NCI-H446 (cell line): ENCODE measurements at places on chromosomes 12 and 14.

- DNase-seq = no peak
These were observed 10.2 kb downstream of the KRT82 start for GRCh38 chr12:52395761-52396434.

GRCh38 chr12:120140603-120141002, 24.1 kb upstream of the RAB35 start:
- no peak for DNase-seq

DNA sequence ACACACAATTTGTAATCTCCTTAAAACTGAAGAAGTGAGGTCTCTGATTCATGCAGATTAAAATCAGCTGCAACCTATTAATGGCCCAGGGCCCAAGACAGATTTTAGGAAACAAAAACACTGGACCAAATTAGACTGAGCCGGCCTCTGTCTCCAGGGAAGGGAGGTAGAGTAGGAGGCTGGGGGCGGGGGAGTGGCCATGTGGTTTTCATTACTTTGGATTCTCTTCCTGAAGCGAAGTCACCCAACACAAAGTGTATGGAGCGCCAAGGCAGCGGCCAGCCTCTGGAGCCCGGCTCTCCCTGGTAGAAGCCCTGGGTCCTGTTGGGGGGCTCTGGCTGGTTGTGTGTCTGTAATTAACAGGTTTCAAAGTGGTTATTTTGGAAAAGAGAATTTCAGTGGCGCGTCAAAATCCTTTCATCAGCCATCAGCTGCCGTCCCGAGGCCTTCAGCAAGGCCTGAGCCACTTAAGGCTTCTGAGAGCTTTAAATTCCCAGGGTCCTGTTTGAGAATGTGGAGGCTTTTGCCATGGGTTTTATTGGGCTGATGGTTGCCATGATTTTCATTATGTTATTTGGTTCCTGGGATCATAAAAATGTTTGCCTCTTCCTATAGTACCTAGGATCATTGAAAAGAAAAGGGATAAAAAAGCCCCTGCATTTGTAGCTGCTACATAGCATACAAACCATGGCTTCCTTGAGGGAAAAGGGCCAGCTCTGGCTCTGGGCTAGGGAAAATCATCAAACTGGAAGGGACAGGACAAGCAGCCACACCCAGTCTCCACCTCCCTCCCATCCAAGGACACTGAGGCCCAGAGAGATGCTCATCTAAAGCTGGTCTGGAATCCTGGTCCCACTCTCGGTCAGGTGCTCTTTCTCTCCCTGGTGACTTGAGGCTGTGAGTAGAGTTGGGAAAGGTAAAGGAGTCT, 282.4 kb downstream of the ZFP36L1 start:
- no peak for DNase-seq

DNA sequence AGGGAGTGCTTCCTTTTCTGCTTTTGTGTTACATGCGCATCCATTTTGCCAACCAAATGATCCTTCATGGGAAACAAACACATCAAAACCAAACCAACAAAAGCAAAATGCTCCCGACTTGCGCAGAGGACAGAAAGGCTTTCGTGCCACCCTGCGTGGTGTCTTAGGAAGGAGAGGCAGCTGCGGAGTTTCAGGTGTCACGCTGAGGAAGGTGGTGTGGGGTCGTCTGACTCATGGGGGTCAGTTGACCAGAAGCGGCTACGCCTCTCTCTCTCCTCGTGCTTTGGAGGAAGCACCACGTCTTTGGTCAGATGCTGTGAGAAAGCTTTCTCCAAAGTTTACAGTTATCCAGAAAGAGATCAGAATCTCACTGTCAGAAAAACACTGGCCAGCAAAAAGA, 7.9 kb downstream of the EMP1 start:
- no peak for DNase-seq

DNA sequence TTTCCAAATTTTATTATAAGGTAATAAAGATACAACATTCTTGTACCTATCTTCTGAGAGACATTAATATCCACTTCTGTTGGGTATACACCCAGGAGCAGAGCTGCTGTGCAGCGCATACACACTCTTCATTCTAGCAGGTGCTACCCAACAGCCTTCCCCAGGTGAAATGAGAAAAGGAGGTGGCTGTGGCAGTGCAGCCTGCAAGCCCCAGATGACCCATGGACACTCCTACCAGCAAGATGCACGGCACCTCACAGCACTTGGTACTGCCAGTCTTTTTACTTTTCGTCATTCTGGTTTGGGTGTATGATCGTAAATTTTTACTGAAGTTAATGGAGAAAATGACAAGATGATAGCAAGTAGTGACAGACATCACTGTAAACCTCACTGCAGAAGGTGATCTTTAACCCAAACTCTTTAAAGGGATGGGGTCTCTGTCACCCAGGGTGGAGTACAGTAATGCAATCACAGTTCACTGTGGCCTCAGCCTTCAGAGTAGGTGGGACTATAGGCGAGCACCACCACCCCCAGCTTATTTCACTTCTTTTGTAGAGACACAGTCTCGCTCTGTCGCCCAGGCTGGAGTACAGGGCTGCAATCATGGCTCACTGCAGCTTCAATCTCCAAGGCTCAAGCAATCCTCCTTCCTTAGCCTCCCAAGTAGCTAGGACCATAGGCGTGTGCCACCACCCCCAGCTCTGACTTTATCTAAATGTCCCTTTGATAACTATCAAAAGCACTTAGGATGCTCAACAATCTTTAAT, 26.5 kb downstream of the VPS37B start:
- no peak for DNase-seq

DNA sequence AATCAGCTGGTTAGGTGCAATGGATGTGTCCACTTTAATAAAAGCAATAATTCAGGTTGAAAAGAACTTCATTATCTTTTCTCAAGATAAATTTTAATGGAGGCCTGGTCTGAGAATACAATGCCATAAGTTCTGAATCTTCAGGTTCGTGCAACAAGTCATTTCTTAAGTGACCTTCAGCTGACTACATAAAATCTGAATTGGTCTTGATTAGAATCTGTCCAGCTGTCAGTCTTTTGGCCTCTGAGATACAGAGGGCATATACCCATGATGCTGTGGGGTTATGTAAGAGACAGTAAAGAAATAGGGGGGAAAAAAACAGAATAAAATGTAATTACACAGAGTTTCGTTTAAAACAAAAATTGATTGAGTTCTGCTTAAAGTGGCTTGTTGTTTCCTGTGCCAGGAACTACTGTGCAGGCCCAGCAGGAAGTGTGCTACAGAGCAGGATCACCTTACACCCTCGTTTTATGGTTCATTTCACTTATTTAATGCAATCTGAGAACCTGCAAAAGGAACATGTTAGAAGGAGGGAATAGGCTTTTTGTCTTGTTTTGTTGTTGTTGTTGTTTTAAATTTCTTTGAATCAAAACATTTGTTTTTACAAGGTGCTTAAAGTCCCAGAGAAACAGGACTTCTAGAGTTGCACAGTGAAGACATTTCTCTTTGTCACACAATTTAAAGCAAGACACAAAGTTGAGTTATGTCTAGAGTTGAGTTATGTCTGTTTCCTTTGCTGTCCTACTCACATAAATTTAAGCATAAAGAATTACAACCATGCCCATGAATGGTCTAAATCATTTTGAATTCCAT, 64.2 kb downstream of the LGR5 start:
- no peak for DNase-seq

DNA sequence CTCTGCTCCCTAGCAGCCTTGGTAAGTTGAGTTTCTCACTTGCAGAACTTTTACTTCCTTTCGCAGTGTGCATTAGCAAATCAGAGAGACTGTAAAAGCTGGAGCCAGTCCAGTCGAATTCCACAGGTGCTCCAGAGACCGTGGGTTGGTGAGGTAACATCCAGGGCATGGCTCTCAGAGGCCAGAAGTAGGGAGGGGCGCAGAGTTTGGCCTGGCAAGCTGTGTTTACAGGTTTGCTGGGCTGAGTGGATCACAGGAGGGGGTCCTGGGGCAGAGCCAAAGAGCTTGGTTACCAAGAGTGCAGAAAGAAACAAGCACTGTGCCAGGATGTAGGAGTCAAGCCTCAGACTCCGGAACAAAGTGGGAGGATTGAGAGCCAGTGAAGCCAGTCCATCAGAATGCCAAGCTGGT, 10.2 kb upstream of the BHLHE41 start:
- peak; percentile 34 for DNase-seq

DNA sequence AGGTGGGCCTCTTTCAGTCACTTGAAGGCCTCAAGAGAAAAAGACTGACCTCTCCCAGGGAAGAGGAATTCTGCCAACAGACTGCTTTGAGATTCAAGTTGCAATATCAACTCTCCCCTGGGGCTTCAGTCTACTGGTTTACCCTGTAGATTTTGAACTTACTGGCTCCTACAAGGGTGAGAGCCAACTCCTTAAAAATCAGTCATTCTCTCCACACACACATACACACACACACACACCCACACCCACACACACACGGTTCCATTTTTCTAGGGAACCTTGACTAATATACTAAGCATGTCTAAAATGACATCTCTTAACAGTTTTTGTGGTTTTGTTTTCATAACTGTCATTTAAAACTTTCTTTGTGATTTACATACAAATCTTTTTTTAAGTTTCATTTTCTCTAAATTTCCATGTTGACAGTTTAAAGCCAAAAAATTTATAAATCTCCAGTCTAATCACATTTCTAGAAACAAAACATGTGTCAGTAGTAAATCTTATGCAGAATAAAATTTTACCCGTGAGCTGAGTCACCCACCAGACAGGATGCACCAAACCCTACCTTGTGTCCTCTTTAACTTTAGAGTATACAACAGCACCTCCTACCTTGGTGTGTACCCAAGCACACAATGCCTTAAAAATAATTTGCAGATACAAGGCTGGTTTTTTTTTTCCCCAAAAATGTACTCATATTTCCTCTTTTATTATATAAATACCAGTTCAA, 394.6 kb downstream of the AEBP2 start:
- DNase-seq = no peak

- no peak for DNase-seq
These were observed 5.2 kb upstream of the RIMKLB start for GRCh38 chr12:8692573-8692972.

- no peak for DNase-seq
These were observed 121.3 kb upstream of the MAX start for GRCh38 chr14:65223636-65224035.

GRCh38 chr14:78985668-78986381, 815.7 kb downstream of the NRXN3 start:
- DNase-seq = no peak

- no peak for DNase-seq
These were observed 15.7 kb downstream of the CSRP2 start for GRCh38 chr12:76863005-76863670.

DNA sequence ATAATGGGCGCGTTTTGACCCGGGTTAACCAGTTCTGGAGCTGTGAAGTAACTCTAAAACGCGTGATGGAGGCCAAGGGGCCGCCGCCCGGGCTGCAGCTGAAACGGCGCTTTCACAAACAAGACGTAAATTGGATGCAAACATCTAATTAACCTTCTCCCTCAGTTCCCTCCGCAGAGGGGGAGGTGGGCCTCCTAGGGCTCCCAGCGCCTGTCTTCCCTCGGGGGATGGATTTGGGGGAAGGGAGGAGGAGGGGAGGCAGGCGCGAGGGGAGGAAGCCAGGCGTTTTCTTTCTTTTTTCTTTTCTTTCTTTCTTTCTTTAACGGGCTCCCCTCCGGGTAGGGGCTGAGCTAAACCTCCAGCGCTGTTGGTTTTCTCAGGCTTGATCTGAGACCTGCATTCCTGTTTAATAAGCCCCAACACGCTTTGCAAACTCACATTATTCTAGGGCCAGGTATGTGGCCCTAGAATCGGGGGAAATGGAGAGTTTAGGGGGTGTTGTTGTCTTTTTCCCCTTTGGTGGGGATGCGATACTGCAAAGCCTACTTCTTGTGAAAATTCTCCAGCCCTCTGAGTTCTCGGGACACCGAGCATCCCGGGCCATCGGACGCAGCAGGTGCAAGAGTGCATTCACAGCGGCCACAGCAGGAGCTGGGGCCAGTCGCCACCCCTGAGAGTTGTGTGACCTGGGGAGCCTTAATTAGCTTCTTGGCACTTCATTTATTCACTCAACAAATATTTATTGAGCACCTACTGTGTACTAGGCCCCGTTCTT, 43.6 kb upstream of the LHX5 start:
- no peak for DNase-seq

GRCh38 chr12:6382982-6383381, 980 bp upstream of the LTBR start:
- no peak for DNase-seq

- DNase-seq = no peak
These were observed 57.6 kb downstream of the BRMS1L start for GRCh38 chr14:35883677-35884293.

DNA sequence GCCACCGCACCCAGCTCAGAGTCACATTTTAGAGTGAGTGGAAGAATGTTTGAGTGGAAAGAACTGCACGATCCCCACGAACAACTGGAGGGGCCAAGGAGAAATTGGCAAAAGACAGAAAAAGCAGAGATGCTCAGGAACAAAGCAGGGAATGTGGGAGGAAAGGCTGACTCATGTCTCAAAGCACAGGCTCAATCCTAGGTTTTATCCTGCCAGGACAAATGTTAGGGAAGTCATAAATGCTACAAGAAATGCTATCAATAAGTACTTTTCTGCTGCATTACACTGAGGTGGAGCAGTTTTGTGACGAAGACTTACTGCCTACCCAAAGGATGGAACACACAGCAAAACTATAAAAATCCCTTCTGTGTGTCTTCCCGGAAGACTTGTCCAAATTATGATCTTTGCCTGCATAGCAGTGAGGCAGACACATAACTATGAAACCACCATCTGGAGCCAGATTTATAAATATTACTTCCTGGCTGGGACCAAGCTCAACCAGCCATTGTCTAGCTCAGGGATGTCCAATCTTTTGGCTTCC, 26.7 kb downstream of the NIN start:
- DNase-seq = peak; percentile 29

GRCh38 chr12:118060301-118061010, 523 bp downstream of the WSB2 start:
- DNase-seq = no peak

DNA sequence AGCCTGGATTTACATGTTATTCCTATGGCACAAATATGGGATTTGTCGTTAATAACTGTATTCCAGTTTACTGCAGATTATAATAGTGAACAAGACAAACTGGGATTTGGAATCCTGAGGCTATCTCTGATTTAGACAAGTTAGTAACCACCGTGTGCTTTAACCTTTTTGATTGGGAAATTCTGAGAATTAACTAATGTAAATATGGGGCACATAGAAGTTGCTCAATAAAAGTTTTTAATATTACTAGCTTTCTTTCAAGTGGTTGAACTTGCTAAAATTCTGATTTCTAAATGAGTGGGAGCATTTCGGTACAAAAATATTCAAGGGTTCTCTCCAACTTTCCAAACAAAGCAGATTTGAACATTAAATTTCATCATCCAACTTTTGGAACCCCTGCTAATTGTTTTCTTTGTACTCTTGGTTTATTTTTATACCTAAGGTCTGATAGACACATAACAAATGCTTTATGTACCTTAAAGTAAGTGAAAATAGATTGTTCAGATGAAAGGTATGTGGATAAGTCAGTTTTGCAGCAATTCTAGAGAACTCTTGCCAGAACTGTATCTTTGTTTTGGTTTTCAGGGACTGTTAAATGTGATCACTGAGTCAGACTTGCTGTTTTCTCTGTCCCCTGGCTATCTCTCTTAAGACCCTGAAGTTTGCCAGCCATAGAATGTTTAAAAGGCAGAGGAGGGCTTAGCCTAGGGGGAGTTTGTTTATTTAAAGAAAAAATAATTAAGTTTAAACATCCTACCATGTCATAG, 57.5 kb downstream of the FRS2 start:
- DNase-seq = no peak
